ENCODE measurements at places on chromosomes 7 and 10.
A peak's percentile ranks its signal among the peaks of the same experiment; 100 is the strongest.

DNA sequence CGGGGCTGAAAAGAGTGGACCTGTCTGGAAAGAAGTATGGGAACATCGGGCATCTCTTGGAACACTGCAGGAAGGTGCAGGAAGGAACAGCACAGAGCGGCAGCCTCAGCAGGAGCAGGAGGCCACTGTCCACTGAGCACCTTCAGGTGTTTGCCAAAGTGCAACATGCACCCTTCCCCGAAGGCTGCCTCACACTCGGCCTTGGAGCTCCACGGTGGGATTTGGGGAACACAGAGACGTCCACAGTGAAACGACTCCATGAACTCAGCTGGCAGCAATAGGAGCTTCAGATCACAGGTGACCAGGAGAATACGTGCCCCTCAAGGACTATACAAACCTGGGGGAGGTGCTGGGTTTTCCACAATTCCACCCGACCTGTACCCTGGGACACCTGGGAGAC is 140.3 kb upstream of the RET start:
- no peak for DNase-seq

- no peak for DNase-seq
Observed at GRCh38 chr7:110943701-110944345, 147.1 kb upstream of the LRRN3 start.

DNA sequence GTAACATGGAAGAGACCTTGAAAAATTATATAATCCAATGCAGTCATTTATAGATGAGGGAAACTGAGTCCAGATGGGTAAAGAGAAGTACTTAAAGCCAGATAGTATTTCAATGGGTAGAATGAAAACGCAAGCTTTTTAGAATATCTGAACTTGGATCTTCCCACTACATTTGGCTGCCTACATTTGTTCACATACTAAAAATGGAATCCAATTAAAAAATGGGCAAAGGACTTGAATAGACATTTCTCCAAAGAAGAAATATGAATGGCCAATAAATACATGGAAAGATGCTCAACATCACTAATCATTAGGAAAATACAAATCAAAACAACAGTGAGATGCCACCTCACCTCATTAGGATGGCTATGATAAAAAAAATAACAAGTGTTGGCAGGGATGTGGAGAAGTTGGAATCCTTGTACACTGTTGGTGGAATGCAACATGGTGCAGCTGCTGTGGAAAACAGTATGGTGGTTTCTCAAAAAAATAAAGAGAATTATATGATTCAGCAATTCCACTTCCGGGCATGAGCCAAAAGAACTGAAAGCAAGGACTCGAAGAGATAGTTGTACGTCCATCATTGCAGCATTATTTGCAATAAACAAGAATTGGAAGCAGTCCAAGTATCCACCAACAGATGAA is 188.0 kb downstream of the FRMD4A start:
- no peak for DNase-seq

- no peak for DNase-seq
Observed at GRCh38 chr7:106731187-106731586, 70.2 kb upstream of the CCDC71L start.

- DNase-seq, result no peak
Observed at GRCh38 chr7:140079121-140079536, 16.4 kb upstream of the PARP12 start.

DNA sequence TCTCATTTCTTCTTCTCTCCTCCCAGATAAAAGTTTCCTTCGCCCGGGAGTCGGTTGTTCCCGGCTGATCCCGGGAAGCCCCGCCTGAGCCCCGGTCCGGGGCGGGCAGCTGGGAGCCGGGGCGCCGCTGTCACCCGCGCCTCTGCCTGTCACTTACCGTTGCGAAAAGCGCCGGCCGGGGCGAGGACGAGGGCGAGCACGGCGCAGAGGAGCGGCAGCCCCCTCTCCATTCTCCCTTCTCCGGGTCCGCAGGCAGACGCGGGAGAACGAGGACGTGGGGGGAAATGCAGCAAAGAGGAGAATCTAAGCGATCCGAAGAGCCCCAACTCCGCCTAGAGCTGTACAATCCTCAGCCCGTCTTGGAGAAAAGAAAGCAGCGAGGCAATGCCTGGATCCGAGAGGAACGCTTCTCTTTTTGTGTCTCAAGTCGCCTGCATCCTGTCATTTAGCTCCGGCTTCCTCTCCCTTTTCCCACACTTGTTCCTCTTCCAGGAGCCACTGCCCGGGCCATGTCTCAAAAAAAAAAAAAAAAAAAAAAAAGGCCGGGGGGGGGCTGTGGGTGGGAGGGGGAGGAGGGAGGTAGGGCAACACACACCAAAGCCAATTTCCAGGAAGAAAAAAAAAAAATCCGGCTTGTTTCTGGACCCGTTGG is at the start of gene NRP1:
Gene NRP1, minus strand, starts transcription at position 515 of the 652 bp plus-strand sequence. Its CDS starts 285 bp downstream, at position 230.
- DNase-seq, result peak; percentile 40

- no peak for DNase-seq
Observed at GRCh38 chr7:131212114-131212513, 115.6 kb upstream of the MKLN1 start.

- DNase-seq, result no peak
Observed at GRCh38 chr10:20265146-20265545, 448.9 kb downstream of the PLXDC2 start.

DNA sequence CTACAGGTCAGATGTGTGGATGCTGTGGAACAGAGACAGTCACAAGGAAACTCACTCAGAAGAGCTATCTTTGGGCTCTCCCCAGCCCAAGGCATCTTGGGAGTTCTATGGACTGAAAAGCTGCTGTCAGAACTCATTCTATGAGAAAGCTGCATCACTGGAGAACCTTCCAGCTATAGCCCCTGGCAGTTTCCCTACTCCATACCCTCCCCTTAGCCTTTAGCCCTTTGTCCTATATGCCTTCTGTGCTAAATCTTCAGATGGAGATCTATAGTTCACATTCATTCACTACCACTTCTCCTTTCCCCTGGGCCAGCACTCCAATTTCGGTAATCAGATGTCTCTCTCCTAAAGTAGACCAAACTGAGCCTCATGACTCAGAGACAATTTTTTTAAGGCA is 6.9 kb downstream of the WNT8B start:
- no peak for DNase-seq

DNA sequence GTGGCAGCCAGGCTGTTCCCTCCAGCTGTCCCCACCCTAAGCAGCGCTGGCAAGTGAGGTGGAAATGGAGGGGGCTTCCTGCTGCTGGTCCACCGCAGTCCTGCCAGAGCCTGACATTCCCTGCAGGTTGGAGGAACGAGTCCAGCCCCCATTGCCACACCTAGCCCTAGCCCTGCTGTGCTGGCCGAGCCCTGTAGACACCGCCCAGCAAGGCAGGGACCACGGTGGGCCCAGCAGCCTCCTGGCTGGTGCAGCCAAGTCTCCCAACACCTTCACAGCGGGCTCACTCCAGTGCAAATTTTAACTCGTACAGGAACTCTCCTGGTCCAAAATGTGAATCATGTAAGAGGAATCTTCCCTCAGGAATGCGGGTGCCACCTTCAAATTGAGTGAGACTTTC is 116.3 kb downstream of the PAXIP1 start:
- peak; percentile 12 for DNase-seq

DNA sequence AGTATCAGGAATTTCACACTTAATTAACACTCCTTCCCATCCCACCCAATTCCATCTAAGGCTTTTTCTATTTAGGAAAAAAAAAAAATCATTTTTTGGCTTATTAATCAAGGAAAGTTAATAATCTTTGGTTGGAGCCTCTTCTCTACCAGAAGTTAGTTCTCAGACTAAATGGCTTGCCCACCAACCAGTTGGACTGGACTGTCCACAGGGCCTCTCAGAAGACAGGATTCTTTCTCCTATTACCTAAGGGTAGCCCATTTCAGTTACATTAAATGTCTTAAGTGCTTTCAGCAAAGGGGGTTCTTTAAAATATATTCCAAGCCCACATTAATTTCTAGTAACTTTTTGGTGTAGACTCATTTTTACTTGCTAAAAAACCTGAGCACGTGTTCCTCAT is 35.2 kb downstream of the GLUD1 start:
- no peak for DNase-seq

DNA sequence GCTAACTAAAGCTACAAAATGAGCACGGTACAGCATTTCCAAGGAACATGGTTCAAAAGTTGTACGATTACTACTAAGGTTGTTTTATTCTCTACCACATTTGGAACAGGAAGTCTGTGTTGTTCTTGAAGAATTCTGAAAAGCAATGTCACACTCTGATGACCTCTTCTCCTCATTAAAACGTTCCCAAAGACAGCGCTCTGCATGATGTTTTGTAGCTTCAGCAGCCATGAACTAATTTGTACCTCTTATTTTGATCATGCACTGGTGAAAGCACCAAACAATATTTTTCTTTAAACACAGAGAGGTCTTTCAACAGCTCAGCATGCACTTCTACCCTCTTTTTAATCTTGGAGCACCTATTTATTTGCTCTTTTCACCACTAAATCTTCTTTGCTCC is 75.0 kb upstream of the TES start:
- no peak for DNase-seq

DNA sequence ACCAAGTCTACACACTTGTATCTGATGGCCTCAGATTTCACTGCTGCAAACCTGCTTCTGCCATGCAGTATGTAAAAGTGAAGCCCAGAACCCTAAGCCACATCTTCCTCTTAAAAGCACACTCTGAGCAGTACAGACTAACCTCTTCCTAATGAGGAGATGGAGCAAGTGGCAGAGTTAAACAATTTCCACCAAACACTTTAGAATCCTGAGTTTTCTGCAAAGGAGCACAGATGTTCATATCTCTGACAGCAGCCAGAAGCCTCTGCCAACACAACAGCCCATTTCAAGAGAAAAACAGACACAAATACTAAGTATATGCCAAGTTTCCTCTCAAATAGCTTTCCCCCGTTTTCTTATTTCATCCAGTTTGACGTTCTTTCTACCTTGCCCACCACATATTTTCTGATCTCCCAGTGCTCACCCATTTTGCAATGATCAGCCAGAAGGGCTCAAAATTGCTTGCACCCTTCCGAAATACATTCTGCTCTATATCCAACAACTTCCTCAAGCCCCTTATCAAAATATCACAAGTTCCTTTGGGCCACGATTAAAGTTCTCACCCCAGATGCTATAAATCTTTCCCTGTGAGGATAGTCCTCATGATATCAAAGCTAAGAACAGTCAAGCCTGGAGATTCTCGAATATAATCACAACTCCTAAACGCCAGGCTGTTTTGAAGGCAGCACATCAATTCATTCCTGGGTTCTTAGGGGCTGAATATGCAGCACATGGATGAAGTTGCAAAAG is 27.5 kb downstream of the ELMO1 start:
- no peak for DNase-seq

DNA sequence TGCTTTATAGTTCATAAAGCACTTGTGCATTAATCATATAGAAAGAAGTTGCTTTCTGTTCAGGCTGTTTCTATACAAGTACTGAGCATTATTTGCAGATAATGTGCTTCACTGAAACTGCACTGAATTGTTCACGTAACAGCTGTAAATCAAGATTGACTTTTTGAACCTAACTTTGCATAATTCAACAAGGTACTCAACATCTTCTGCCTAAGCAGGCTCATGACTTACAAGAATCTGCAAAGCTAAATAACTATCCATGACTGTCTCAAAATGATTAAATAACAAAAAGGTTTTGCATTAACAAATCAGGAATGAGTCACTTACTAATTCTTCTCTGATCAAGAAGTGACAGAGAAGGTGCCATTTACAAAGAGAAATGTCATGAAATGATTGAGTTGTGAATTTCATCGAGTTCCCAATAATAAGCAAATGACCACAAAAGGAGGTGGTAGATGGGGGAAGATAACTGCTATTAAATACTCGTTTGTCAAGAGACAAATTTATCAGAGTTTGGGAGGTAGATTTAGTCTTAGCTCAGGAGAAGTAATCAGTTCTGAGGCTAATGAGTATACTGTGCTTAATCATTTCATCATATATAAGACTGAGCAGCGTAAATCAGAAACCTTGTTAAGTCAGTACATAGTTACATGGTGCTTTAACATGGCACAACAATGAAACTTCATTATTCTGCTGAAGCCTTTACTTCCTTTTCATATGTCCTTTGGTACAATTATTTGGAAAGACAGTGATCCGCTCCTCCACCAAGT is 161.3 kb upstream of the LRRN3 start:
- DNase-seq, result no peak

DNA sequence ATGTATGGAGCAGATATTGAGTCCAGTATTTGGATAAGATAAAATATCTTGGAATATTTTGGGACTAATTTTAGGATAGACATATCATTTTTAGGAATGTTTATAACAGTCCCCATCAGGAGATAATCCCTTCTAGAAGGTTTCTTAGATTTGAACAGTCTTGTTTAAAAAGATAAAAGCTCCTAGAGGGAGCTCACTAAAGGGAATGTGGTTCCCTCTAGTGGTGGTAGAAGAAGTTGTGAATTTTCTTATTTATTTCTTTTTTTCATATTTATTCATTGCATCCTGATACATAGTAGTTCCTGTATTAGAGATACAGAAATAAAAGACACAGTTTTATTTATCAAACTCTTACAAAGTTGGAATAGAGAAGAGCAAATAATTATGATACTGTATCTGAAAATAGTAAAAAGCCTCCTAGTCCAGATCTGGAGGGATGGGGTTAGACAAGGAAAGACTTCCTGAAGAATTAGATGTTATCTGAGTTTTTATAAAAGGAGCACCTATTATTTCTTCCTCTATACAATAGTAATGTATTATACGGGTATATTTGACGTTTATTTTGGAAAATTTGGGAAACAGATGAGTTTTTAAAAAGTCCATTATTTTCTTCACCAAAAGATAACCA is 24.5 kb upstream of the KLF14 start:
- peak; percentile 37 for DNase-seq

DNA sequence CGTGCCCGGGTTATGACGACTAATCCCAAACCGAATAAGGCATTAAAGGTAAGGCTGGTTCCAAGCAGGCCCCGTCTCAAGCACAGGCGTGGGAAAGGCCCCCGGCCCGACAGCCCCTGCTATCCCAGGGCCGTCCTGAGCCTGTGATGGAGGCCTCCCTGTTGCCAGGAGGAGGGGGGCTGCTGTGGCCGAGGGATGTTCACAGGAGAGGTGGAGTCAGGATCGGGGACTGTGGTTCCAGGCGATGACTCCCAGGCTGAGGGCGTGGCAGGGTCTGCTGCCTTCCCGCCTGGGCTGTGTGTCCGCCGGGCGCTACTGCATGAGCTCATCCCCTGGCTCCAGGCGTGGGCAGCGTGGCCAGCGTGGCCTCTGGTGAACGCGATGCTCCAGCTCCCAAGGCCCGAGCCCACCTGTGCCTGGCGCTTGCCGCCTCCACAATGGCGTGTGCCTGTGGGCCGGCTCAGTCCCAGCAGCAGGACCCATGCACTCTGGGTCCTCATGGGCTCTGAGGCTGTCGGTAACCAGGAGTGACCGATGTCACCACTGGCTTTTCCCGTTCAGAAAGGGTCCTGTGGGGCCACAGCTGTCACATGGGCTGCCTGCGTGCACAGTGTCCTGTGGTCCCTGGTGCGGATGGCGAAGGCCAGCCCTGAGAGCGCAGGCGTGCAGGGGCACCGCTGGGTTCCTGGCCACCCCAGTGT is 8.8 kb downstream of the MAFK start:
- no peak for DNase-seq
